ENCODE measurements at places on chromosomes 4 and X.
A peak's percentile ranks its signal among the peaks of the same experiment; 100 is the strongest.

GRCh38 chr4:184246426-184246825 lies 28.8 kb upstream of the ENPP6 start:
- DNase-seq: no peak

DNA sequence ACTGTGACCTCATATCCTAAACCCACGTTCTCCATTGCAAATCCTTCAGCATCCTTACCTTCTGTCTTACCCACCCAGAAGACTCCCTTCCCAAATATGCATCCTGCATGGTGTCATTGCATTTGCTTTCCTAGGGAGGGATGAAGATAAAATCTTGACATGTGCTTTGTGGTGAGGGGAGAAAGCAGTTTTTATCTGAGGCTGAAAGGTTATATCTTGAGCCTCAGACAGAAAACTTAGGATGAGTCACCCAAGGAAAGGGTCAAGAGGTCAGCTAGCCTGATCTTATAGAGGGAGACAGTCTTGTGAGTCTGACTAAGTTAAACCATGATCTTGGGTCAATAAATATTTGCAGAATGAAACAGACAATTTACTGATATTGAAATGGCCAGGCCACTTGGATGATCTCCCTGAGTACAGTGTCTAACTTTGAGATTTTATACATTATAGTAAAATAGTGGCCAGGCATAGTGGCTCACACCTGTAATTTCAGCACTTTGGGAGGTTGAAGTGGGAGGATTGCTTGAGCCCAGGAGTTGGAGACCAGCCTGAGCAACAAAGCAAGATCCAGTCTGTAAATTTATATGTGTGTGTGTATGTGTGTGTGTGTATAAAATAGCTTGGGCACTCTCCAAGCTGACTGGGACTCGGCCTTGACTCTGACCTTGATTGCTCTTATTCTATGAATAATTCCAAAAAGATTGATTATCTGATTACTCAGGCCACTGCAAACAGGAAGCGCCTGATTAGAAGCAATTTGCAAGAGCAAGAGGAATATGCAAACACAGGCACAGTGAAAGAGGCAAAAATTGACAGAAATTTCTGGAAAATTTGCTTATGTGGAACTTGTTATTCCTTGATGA lies 15.4 kb upstream of the FAM9C start:
- DNase-seq: no peak

DNA sequence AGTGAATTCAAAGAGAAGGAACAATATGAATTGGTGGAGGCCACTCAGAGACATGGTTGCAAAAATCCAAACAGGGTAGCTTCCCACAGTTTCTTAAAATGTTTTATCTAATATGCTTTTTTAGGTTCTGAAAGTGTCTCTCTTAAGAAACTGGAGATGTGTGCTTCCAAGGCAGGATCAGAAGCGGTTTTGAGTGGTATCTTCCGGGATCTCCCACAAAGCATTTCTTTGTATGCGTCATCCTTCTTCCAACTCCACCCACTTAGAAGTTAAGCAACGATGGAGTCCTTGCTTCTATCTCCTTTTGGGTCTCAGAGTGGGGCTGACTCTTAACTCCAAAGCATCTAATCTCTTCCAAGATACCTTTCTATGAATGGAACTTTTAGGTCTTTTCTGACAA lies 196.7 kb downstream of the MID1 start:
- no peak for DNase-seq

- no peak for DNase-seq
Measured at GRCh38 chr4:36330796-36331195, 49.4 kb downstream of the DTHD1 start.

- no peak for DNase-seq
Measured at GRCh38 chr4:140091305-140091704, 62.7 kb downstream of the MAML3 start.

DNA sequence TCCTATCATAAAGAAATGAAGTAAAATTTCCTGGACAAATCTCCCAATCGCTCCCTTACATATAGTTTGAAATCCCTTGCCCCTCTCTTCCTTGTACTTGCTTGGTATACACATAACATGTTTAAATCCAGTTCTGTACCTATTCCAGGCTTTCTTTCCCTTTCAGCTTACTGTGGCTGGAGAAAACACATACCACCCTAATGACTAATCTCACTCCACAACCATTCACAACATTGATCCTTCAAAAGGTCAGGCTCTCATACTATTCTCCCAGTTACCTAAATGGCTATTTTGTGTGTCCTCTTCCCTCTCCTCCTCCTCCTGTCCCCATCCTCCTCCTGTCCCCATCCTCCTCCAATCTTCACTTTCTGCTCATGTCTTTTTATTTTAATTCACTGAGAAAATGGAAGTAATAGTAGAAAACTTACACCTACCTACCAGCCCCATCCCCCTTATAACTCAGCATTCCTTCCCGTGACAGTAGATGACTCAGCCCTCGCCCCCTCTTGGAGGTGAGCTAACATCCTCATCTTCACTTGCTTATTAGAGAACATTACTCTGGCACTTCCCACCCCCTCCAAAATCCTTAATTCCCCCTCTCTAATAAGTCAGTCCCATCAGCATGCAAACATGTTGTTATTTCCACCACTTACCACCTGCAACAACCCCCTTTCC lies 77.5 kb downstream of the IL15 start:
- DNase-seq: no peak

- DNase-seq: no peak
Measured at GRCh38 chr4:11367371-11367770, 61.3 kb downstream of the HS3ST1 start.

GRCh38 chr4:8002525-8003309 lies 63.1 kb upstream of the AFAP1 start:
- DNase-seq: no peak

DNA sequence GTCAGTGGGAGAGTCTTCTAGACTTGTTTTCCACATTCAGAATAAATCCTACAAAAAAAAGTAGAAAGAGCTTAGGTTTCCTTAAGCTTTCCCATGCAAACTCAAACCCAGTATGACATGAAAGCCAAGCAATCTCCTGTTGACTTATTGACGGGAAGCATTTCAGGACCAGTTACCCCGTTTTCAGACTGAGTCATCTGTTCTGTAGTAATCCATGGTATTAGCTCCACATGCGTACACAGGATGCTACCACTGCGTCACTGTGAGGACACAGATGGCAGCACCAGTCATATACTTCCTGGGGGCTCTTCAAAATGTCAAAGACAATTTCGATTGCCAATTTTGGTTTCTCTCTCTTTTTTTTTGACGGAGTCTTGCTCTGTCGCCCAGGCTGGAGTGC lies 224.9 kb upstream of the MAD2L1 start:
- DNase-seq: no peak

DNA sequence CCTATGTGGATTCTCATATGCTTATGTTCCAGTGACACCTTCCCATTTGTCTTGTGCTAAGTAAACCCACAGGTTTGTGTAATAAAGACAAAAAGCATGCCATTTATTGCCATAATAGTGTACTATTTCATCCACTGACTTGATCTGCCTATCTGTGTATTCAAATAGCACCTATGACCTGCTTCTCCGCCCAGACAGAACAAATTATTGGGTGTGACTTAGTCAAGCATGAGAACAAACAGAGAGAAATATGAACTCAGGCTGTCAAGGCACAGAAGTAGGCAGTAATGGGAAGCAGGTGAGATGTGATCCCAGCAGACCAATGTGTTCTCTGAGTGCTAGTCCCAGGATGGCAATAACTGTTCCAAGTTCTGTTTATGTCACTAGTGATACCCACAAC lies 25.4 kb downstream of the ELOVL6 start:
- DNase-seq: no peak

DNA sequence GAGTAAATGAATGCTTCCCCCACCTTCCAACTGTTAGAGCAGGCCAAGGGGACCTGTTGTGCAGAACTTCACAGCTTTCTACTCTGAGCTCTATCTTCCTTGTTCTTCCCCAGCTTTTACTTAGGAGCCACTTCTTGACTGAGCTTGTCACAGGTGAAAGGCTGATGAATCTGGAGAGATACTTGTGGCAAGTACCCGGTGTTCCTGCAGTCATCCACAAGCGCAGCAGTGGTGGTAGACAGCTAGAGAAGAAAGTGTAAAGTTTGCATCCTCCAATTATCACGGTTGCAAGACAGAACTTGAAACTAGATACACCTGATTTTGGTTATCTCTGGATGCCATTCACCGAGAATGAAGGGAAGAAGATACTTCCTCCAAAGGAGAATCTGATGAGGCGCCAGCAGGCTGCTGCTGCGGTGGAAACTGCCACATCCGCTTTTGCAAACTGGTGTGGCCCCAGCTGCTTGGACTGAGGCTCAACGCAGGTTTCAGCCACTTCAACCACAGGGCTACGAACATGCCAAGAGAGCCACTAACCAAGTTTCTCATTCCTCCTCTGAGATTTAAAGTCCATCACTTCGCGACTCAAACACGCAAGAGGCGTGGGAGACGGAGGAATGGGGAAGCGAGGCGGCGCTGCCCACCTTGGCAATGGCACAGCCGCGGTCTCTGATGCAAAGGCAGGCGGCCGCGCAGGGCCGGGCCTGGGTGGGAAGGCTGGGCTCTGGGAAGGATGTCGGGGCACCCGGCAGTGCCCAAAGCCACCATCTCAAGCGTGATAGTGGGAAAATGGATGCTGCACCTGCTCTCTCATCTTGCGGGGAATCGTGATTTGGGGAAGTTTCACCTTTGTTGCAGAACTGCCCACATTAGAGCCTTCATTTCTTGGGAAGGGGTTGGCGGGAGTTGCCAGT lies 1.3 kb upstream of the FHIP1A start:
- no peak for DNase-seq

DNA sequence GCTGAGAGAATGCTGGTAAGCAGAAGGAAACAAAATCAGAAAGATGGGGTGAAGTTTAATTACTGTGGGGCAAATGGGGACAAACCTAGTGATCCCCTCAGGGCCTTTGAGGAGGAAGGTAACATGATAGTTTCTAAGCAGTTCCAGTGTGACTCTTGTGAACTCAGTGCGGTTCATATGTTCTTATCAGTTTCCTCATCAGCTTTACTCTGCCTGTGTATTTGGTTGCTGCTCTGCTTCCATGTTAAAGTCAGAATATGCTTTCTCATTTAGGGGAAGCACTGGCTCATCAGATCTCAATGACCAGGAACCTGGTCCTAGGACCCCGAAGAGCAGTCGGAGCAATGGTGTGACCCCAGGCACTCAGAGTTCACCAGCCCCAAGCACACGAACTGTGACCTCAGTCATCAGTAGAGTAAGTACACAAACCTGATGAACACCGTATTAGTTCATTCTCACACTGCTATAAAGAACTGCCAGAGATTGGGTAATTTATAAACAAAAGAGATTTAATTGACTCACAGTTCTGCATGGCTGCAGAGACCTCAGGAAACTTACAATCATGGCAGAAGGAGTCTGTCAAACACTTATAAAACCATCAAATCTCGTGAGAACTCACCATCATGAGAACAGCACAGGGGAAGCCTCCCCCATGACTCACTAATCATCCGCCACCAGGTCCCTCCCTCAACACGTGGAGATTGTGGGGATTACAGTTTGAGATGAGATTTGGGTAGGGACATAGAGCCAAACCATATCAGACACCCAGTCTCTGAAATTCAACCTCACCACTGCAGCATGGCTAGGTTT lies 83.0 kb downstream of the SYTL5 start:
- no peak for DNase-seq

DNA sequence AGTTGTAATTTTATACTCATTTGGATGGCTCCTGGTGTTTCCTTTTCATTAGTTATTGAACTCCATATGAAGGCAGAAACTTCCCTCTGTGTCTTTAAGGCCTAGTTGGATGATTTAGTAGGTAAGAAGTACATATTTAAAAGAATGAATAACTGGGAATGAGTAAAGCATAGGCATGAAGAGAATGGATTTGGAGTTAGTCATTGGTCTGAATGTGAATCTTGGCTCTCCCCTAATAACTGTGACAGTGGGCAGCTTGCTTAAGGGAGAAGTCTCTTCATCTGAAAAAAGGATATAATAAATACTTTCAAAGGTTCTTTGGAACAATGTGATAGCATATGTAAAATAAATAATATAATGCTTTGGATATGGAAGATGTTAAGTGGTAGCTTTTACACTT lies 13.2 kb downstream of the SNX25 start:
- DNase-seq: no peak

DNA sequence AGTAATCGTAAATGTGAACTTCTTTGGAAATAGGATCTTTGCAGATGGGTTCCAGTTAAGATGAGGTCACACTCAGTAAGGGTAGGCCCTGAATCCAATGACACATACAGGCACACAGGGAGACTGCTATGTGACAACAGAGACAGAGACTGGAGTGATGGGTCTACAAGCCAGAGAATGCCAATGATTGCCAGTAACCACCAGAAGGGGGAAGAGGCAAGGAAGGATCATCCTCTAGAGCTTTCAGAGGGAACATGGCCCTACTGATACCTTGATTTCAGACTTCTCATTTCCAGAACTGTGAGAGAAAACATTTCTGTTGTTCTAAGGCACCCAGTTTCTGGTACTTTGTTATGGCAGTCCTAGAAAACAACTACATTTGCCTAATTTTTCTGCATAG lies 73.1 kb upstream of the CCDC160 start:
- DNase-seq: no peak

- DNase-seq: peak; percentile 7
Measured at GRCh38 chrX:155148724-155149537, 67.3 kb upstream of the VBP1 start.

GRCh38 chr4:180356766-180357165 lies 1886.4 kb upstream of the TENM3 start:
- no peak for DNase-seq

DNA sequence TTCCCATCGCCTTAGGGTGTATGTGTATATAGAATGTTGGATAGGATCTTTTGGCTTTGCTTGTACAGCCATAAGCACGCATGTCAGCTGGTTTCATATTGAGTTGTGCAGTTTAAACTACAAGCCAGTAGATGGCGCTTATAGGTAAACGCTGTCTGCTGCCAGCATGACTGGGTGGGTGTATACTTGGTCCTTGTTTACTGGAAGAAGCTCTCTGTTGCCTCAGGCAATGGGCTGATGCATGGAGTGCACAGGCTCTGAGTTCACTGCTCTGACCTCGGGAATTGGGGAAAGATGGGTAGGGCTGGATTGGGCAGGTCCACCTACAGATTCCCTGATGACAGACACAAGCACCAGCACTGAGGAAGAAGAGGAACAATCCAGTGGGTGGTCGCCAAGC lies 831.5 kb downstream of the STIM2 start:
- no peak for DNase-seq

- no peak for DNase-seq
Measured at GRCh38 chr4:73575660-73576059, 44.6 kb downstream of the RASSF6 start.

DNA sequence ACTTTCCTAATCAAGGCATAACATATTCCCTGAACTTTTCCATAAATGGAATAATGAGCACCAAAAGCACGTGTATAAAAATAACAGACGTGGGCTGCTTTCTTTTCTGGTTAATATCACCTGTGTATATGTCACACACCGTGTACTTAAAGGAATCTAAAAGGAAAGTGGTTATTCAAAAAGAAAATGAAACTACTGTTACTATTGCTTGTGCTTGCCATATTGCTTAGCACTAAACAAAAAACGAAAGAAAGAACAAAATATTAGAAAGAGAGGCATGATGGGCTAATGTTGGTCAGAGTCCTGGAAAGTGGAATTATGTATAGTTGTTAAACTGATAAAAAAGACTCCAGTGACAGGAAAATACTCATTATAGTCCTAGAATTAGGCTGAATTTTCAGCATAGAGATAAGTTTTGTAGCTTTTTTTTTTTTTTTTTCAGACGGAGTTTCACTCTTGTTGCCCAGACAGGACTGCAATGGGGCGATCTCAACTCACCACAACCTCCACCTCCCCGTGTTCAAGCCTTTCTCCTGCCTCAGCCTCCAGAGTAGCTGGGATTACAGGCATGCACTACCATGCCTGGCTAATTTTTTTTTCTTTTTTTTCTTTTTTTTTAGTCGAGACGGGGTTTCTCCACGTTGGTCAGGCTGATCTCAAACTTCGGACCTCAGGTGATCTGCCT lies 123.2 kb downstream of the PABPC4L start:
- no peak for DNase-seq

GRCh38 chr4:151358266-151358665 lies 32.9 kb upstream of the SH3D19 start:
- no peak for DNase-seq
